Upper lobe of right lung (tissue), 1 donor: ENCODE measurements at places on chromosomes 2 and 18. TPM values are rescaled to one million over a fixed set of nuclear protein-coding genes. Genes with fewer than 3 reads are reported as not detected.

Gene CYP27A1
- total RNA-seq = 180 TPM

Gene SCYGR4
- total RNA-seq = not detected

Gene TOGARAM2
- 0.72 TPM for total RNA-seq

Gene IL1F10
- total RNA-seq = not detected

Gene AUP1
- total RNA-seq = 119 TPM

Gene MYCN
- total RNA-seq = 0.49 TPM

Gene CYP27C1
- not detected for total RNA-seq

Gene AP1S3
- total RNA-seq = 16.8 TPM

- H3K4me3 ChIP-seq = no peak overlapping the region
- no peak for DNase-seq
- no peaks in the 10 kb centered on the region for H3K27me3 ChIP-seq
- no peaks in the 10 kb centered on the region for H3K4me1 ChIP-seq
Measured at GRCh38 chr2:169909376-169909775, 82.1 kb downstream of the UBR3 start.

DNA sequence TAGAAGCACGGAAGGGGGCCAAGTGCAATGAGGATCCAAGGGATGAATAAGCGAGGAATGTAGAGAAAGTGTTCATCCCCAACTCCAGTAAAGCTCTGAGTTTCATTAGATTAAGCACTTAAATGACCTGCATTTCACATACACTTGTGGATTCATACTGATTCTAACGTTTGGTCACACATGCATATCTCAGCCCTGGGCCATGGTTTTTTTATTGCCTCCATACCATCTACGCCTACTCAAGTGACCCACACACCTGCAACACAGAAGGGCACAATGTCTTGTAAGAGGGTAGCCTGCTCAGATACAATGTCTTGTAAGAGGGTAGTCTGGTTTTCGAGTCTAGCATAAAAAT is 566 bp upstream of the MRPS5 start:
- peak overlapping the region; percentile 99 for H3K27ac ChIP-seq
- H3K4me1 ChIP-seq = peaks cover 34% of the 10 kb centered on the region
- no peak for DNase-seq

DNA sequence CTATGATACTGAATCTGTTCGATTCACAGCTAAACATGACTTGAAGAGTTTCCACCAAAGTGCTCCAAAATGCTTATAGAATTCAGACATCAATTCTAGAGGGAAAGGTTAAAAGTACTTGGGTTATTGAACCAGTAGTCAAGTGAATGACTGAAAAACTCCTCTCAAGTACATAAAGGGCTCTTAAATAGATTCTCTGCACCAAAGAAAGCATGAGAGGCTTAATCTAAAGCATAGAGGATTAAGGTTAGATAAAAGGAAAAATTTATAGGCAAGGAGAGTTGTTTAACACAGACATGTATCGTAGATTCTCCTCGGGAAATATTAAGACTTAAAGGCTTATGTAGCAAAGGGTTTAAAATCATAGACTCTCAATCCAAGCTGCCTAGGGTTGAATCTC is 701.4 kb downstream of the ERBB4 start:
- no peaks in the 10 kb centered on the region for H3K4me1 ChIP-seq
- H3K27me3 ChIP-seq = no peaks in the 10 kb centered on the region
- no peak overlapping the region for H3K27ac ChIP-seq
- no peak overlapping the region for H3K4me3 ChIP-seq
- no peaks in the 10 kb centered on the region for H3K36me3 ChIP-seq

- no peaks in the 10 kb centered on the region for H3K27me3 ChIP-seq
- peak; percentile 100 for DNase-seq
- H3K4me1 ChIP-seq = peaks cover 21% of the 10 kb centered on the region
- H3K4me3 ChIP-seq = peak within 1 kb of the TSS; percentile 88
- peak within 1 kb of the TSS; percentile 99 for H3K27ac ChIP-seq
Measured at GRCh38 chr2:197453123-197453913, at the start of gene COQ10B. COQ10B (plus strand) TSS chr2:197453552; CDS start chr2:197453561, 9 bp downstream.

- H3K36me3 ChIP-seq = no peaks in the 10 kb centered on the region
- no peak for DNase-seq
- no peaks in the 10 kb centered on the region for H3K27me3 ChIP-seq
- peaks cover 37% of the 10 kb centered on the region for H3K4me1 ChIP-seq
- no peak overlapping the region for H3K4me3 ChIP-seq
Measured at GRCh38 chr2:224518806-224519580, 66.2 kb downstream of the CUL3 start.

GRCh38 chr2:54424555-54425163 is 31.5 kb upstream of the SPTBN1 start:
- peaks cover 41% of the 10 kb centered on the region for H3K4me1 ChIP-seq
- no peak for DNase-seq
- H3K36me3 ChIP-seq = no peaks in the 10 kb centered on the region
- H3K27ac ChIP-seq = no peak overlapping the region
- no peak overlapping the region for H3K4me3 ChIP-seq

DNA sequence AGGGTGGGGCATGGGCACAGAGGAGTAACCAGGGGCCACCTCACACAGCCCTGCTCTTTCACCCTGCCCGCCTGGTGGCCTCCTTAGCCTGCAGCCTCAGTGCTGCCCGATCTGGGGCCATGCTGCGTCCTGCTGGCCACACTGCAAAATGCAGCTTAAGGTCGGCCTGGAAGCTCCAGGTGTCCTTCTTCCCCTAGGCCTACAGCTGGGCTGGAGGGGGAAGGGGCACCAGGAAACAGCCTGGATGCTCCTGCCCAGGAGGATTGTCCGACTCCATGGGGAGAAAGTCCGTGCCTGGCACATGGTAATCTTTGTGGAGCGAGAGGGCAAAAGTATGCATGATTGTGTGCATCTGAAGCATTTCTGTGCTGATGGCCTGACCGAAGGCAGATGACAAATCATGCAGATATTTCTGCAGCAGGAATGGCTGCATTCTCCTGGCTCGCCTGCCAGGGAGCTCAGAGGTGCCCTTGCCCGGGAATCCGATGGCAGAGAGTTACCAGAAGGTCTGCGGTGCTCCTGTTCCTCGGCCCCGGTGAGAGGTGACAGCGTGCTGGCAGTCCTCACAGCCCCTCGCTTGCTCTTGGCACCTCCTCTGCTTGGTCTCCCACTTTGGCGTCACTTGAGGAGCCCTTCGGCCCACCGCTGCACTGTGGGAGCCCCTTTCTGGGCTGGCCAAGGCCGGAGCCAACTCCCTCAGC is 12.8 kb upstream of the ALPP start:
- DNase-seq = no peak
- H3K4me3 ChIP-seq = no peak overlapping the region
- no peaks in the 10 kb centered on the region for H3K36me3 ChIP-seq
- H3K27ac ChIP-seq = no peak overlapping the region

DNA sequence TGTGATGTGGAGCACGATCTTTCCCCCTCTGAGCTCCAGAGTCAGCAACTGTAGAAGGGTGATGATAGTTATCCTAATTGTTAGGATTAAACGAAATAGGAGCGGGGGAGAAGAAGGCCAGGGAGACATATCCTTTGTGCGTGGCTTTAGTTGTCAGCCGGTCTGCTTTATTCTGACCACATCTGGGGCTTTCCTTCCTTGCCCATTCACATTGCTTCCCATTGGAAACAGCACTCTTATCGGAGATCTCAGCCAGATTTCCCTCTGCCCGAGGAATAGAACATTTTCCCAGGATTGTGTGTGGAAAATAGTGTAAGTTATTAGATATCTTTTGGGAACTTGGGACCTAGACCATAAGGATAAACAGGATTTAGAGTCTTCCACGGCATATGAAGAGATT is 1.5 kb downstream of the RALB start:
- no peaks in the 10 kb centered on the region for H3K27me3 ChIP-seq
- peaks cover 47% of the 10 kb centered on the region for H3K4me1 ChIP-seq
- H3K4me3 ChIP-seq = peak overlapping the region; percentile 79
- DNase-seq = no peak

DNA sequence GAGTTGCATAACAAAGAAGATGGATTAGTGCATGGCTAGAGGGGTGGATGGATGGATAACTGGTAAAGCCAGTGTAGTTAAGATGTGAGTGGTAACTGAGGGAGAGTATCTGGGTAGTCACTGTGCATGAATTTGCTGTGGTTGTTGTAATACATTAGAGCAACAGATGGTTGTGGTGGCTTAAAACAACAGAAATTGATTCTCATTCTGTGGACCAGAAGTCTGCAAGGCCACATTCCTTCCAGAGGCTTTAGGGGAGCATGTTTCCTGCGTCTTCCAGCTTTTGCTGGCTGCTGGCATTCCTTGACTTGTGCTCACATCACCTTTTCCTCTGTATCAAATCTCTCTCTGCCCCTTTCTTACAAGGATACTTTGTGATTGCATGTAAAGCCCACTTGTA is 155.4 kb downstream of the ASB1 start:
- no peak overlapping the region for H3K27ac ChIP-seq
- H3K4me3 ChIP-seq = no peak overlapping the region
- no peak for DNase-seq
- no peaks in the 10 kb centered on the region for H3K36me3 ChIP-seq
- H3K4me1 ChIP-seq = no peaks in the 10 kb centered on the region

DNA sequence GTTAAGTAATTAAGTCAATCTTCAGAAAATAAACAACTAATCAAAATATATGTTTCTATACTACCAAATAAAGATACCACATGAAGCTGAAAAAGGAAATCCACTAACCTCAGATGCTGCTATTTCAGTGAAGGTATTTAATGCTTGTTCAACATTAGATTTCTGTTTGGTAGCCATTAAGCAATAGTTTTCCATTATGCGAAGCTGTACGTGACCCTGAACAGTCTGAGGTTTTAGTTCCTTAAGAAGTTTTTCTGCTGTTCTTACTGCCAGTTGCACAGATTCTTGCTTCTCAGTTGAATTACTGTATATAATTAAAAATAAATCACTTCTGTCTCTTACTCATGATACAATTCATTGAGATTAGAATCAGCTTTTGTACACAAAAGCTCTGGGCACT is 65.4 kb downstream of the TTC21B start:
- no peak for DNase-seq
- H3K36me3 ChIP-seq = peaks cover 42% of the 10 kb centered on the region
- no peak overlapping the region for H3K27ac ChIP-seq
- H3K4me3 ChIP-seq = no peak overlapping the region
- no peaks in the 10 kb centered on the region for H3K4me1 ChIP-seq
- no peaks in the 10 kb centered on the region for H3K27me3 ChIP-seq

DNA sequence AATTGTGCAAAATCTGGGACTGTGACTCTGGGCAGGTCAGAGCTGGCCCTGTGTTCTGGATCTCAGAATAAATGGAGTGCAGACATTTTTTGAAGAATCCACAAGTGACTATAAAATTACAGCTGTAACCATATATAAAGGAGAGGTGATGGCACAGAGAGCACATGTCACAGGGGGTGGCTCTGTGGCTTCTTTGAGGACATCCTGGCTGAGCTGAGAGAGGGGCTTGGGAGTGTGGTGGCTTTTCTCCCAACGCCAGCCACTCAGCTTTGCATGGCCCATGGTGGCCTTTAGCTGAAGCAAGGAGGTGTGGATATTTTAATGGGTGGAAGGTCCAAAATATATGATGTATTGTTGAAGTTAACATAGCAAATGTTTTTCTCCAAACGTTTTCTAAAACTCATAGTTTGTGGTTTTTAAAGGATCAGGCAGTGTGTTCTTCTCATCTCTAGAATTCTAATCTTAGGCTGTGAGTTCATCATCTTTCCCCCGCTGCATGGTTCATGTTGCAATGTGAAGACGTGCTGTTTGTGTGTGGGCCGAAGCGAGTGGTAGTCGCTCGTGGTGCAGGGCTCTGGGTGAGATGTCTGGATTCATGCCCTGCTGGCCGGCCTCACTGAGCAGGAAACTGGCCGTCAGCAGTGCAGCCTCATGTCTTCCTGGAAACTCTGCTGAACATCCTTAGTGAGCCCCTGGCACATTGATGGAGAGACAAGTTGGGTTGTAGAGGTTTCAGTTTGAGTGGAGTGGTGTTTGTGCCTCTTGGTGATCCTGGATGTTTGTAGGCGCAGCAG is 109.9 kb downstream of the ZNF236 start:
- H3K4me1 ChIP-seq = no peaks in the 10 kb centered on the region
- no peak overlapping the region for H3K27ac ChIP-seq
- H3K36me3 ChIP-seq = peaks cover 68% of the 10 kb centered on the region
- H3K4me3 ChIP-seq = no peak overlapping the region

GRCh38 chr2:10382354-10383061 is 65.6 kb downstream of the ODC1 start:
- H3K36me3 ChIP-seq = no peaks in the 10 kb centered on the region
- H3K4me3 ChIP-seq = peak overlapping the region; percentile 7
- peaks cover 72% of the 10 kb centered on the region for H3K4me1 ChIP-seq
- peak; percentile 86 for DNase-seq

DNA sequence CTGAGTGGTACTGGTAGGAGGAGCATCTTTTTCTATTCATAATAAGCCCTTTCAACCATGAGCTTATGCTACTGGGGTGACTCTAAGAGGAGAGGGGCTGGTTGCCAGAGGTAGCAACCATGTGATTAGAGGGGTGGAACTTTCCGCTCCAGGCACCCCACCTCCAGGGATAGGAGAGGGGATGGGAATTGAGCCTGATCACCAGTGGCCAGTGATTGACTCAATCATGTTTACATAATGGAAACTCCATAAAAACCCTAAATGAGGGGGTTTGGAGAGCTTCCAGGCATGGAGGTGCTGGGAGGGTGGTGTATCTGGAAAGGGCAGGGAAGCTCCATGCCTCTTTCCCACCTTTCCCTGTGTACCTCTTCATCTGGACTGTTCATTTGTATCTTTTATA is 46.6 kb upstream of the RHOB start:
- DNase-seq = no peak
- H3K27me3 ChIP-seq = no peaks in the 10 kb centered on the region
- no peaks in the 10 kb centered on the region for H3K36me3 ChIP-seq
- no peak overlapping the region for H3K4me3 ChIP-seq
- H3K27ac ChIP-seq = no peak overlapping the region

DNA sequence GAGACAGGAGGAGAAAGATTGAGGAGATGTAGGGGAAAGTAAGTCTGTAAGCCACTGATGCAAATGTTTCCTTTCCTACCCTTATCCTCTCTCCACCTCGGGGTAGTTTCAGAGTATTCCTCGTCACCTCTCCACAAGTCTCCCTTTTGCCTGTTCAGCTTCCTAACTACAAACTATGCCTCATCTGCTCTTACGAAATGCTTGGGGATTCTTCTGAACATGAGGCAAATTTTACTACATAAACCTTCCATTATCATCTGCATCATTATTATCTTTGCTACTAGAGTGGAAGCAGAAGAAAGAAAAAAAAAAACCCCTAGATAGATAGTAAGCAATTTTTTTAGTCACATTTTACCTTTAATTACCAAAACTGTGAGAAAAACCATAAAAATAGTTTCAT is 43.1 kb upstream of the CWC22 start:
- H3K4me3 ChIP-seq = no peak overlapping the region
- DNase-seq = no peak
- no peaks in the 10 kb centered on the region for H3K4me1 ChIP-seq
- H3K36me3 ChIP-seq = no peaks in the 10 kb centered on the region
- H3K27ac ChIP-seq = no peak overlapping the region
- no peaks in the 10 kb centered on the region for H3K27me3 ChIP-seq
